ENCODE measurements at places on chromosomes 7 and 10.

- peak; percentile 64 for ATAC-seq
Observed at GRCh38 chr7:93977211-93977950, 26.8 kb downstream of the BET1 start.

- ATAC-seq = no peak
Observed at GRCh38 chr7:39539816-39540215, 26.4 kb upstream of the YAE1 start.

- ATAC-seq = no peak
Observed at GRCh38 chr10:4231439-4231838, 446.4 kb upstream of the KLF6 start.

DNA sequence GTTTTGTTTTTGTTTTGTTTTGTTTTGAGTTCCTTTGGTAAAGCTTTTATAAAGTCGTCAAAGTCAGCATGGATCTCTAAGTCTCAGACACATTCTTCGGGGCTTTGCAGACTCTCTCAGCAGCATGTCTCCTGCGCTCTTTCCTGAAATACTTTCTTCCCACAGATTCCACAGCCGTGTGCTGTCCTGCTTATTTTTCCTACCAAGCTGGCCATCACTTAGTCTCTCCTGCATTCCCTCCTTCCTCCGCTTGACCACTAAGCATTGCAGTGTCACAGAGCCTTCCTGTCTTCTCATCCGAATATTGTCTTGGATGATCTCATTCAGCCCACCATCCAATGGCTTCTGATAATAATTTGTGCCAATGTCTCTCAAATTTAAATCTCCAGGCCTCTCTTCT lies 434.3 kb upstream of the C7orf33 start:
- peak; percentile 41 for ATAC-seq

DNA sequence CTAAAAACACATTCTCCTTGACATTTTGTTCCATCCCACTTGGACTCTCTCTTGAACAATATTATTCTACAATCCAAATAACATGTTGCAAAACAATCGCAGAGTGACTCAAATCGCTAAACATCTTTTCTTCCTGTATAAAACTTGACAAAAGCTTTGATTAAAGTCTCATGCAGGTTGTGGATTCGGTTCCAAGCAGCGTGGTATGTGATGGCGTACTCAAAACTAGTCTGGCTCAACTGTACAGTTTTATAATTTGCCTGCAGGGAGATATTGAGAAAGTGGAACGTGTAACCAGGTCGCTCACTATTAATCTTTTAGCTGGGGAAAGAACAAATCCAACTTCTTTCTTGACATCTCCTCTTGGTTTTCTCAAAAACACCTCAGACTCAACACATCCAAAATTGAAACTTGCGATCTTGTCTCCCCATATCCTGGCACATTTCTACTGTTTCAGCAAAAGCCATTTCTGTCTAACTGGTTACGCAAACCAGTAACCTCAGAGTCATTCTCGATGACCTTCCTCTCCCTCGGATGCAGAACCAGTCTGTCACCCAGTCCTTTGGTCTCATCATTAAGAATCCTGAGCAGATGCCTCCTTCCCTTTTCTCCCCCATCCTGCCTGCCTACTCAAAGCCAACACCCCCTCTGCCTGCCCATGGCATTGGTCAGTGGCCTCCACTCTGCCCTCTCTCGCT lies 100.1 kb downstream of the CACNB2 start:
- no peak for ATAC-seq

DNA sequence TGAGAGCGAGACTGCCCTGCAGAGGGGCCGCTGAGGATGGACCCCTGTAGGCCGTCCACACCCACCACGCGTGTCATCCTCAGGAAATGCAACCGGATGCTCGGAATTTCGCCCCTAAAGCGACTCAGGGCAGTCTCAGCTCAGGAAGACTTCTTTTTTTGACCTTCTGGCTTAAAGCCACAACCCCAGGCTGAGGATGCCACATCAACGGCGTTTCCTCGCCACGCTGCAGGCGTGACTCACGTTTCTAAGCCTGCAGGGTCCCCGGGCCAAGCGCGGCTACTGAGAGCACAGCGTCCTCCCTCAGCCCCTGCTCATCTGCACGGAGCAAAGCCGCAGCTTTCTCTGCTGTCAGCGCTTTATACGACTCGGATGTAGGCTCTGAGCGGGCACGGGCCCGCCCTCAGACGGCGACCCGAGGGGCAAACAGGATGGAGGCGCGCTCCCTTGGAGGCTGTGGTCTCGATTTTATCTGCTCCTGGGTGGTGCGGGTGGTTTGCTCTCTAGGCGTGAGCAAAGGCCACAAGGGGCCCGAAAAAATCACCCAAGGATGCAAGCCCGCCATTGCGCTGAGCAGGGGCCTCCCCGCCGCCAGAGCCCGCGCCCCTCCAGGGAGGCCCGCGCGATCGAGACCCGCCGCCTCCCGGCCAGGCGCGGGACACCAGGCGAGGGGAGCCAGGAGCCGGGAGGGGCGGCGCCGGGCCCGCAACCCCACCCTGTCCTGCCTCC lies 726 bp upstream of the INSIG1 start:
- peak; percentile 22 for ATAC-seq

DNA sequence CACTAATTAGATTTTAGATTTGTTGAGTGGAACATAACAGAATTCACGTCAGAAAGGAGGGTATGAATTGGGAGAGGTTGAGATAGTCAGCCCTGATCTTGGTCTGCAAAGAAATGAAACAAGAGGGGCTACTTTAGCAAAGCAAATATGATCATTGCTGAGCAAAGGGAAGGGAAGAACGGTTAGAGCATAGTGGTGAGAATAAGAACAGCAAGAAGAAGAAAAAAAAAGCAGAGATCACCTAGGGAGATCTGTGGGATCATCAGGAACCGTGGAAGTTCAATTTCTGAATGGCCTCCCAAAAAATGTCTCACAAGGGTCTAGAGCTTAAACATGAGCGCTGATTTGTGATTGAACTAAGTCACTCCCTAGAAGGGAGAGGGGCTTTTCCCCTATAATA lies 156.1 kb downstream of the DGKI start:
- no peak for ATAC-seq

DNA sequence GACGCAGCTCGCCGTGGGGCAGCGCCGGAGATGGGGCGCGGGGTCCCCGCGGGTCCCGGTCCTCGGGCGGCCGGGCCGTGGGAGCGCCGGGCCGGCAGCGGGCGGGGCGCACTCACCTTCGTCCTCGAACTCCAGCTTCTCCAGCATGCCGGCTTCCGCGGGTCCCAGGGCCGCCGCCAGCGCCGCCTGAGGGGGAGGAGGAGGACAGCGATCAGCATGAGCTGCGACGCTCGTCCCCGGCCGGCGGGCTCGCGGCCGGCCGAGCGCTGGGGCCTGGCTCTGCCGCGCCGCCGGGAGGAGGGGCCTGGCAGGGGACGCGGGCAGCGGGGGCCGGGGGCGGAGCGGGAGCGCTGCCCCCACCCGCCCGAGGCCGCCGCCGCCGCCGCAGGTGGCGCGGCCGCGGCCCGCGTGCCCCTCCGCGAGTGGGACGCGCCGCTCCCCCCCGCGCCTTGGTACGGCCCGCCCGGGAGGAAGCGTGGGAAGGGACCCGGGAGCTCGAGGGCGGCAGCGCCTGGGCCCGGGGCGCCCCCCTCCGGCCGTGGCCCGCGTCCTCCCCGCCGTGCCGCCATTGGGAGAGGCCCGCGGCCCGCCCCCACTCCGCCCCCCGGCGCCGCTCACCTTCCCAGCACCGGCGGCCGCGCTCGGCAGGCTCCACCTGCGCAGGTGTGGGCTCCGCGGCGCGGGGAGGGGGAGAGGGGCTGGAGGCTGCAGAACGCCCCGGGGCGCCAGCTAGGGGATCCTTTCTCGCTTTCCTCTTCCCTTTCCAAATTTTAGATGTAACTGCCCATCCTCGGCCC lies 112.5 kb upstream of the RHEB start:
- ATAC-seq = peak; percentile 77

DNA sequence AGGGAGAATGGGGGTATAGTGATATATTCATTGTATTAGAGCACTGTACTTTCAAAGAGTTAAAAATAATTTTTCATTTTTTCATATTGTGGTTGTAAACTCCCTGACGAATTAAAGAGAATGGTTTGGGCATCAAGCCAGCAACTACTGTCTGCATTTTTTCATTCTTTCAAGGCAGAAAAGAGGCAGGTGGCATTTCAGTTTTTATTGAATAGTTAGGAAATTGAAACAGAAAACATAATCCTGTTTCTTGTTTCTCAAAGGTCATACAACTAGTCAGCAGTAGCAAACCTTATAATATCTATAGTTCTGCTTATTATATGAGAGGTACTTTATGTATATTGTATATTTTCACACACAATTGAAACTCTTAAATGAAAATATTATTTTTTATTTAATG lies 303.9 kb upstream of the KCND2 start:
- no peak for ATAC-seq

- ATAC-seq = no peak
Observed at GRCh38 chr7:91835091-91835825, 45.2 kb downstream of the MTERF1 start.
